ENCODE measurements at places on chromosomes 7 and 10.

DNA sequence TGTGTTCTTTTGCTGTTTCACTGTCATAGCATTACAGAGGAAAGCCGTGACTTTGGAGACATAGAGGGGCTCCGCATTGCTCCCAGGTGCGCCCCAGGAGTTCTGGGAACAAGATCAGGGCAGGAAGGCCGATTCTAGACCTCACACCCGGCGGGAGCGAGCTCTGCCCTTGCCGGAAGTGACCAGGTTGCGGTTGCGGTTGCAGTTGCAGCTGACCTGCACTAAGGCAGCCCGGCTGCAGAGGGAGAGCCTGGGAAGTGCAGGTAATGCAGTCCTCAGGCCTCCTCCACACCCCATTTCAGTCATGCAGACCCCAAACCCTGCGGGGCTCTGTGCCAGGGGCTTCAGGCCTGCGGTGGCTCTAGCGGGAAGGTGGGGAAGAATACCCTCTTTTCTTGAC is 130.0 kb upstream of the LANCL2 start:
- DNase-seq: no peak

- peak; percentile 52 for DNase-seq
Observed at GRCh38 chr7:1548438-1548831, 7.6 kb downstream of the TMEM184A start.

- no peak for DNase-seq
Observed at GRCh38 chr10:974785-975074, 13.5 kb upstream of the GTPBP4 start.

GRCh38 chr10:79191951-79192676 is 123.3 kb downstream of the ZMIZ1 start:
- no peak for DNase-seq

DNA sequence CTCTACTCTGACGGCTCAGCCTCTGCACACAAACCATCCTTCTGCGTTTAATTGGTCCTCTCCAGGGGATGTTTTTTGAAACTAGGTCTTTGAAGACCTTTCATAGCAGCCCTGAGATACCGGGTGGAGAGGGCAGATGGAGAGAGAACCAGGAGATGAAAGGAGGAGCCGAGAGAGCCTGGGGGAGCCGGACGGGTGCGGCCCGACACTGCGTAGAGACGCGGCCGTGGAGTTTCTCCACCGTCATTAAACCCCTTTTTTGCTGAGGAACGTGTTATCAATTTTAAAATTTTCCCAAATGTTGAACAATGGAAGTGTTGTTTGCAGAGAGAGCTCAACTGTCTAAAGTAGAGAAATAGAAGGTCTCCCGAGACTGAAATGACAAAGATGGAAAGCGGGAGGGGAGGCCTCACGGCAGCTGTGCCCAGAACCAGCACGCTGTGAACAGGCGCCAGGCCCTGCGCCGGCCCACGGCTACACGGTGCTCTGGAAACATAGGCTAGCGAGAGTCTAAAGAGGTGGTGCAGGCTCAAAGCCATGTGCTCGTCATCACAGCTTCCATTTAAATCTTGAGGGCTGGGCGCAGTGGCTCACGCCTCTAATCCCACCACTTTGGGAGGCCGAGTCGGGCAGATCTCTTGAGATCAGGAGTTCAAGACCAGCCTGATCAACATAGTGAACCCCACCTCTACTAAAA is 307.0 kb downstream of the PTPRN2 start:
- no peak for DNase-seq

DNA sequence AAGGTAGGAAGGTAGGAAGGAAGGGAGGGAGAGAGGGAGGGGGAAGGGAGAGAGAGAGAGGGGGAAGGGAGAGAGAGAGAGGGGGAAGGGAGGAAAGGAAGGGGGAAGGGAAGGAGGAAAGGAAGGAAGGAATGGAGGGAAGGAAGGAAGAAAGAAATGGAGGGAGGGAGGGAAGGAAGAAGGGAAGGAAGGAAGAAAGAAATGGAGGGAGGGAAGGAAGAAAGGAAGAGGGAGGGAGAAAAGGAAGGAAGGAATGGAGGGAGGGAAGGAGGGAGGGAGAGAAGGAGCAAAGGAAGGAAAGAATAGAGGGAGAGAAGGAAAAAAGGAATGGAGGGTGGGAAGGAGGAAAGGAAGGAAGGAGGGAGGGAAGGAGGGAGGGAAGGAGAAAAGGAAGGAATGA is 176.4 kb upstream of the PTER start:
- no peak for DNase-seq

- DNase-seq: no peak
Observed at GRCh38 chr7:85464042-85464651, 277.3 kb upstream of the SEMA3D start.

- no peak for DNase-seq
Observed at GRCh38 chr7:3103614-3104398, 60.1 kb upstream of the CARD11 start.

GRCh38 chr7:134493091-134493490 is 34.2 kb upstream of the AKR1B1 start:
- no peak for DNase-seq

- no peak for DNase-seq
Observed at GRCh38 chr7:35436452-35436851, 182.6 kb upstream of the TBX20 start.

- DNase-seq: no peak
Observed at GRCh38 chr7:99762680-99763327, 21.2 kb downstream of the CYP3A4 start.

- no peak for DNase-seq
Observed at GRCh38 chr7:150954201-150954985, 23.7 kb downstream of the KCNH2 start.

DNA sequence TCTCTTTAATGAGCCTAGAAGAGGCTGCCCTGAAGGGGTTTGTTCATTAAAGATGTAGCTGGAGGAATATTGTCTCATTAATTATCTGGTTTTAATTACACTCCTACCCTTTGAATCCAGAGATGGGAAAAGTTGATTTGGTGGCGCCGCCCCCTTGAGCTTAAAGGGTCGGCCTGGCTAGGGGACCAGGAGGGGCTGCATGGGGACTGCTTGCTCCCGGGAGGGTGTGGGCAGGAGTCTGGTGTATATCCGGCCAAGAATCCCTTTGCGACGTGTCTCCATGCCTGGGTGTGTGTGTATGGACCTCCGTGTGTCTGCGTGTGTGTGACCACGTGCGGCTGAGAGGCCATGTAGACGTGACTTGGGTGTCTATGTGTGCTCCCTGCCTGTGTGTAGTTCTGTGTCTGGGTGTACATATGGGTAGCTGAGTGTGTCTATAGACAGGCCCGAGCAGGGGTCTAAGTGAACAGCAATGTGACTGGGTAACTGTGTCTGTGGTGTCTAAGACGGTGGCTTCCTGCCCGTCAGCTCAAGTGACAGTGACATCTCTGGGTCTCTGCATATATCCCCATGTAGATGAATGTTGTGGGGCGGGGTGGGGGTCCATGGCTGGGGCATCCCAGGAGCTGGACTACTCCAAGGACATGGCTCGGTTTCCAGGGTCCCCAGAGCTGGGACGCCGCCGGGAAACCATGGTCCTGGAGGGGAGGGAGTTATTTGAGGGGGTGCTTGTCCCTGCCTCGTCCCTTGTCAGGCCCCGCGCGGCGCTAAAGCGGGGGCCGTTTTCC is 10.7 kb downstream of the LBX1 start:
- DNase-seq: no peak

DNA sequence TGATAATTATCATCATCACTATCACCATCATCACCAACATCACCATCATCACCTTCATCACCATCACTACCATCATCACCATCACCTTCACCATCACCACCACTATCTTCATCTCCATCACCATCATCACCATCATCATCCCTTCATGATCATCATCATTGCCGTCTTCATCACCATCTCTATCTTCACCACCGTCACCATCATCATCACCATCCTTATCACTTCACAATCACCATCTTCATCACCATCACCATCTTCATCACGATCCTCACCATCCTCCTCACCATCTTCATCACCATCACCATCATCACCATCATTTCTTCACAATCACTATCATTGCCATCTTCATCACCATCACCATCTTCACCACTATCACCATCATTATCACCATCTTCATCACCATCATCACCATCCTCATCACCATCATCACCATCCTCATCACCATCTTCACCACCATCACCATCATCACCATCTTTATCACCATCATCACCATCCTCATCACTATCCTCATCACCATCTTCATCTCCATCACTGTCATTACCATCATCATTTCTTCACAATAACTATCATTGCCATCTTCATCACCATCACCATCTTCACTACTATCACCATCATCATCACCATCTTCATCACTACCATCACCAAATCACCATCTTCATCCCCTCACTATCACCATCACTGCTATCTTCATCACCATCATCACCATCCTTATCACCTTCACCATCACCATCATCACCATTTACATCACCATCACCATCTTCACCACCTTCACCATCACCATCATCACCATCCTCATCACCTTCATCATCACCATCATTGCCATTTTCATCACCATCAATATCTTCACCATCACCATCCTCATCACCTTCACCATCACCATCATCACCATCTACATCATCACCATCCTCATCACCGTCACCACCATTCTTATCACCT is 72.4 kb upstream of the DNAAF5 start:
- no peak for DNase-seq
